ENCODE measurements at places on chromosomes 6 and 20.

GRCh38 chr6:23732521-23732920 is 393.5 kb upstream of the NRSN1 start:
- no peak for DNase-seq

DNA sequence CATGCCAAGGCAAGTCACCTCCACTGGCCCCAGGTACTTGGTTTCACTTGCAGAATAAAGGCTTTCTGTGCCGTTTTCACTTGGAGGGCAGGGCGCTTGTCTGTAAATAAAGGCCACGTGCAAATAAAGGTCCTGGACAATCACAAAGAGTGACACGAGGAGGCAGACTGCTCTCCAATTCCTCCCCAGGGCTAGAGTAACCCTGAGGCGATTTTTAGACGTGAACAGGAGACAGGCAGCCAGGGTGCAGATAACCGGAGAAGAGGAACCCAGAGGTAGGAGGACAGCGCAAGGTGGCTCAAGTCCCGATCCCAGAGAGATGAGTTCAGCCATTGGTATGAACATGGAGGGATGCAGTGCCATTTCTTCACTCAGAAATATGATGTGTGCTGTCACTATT is 327.4 kb downstream of the KIF16B start:
- no peak for DNase-seq

DNA sequence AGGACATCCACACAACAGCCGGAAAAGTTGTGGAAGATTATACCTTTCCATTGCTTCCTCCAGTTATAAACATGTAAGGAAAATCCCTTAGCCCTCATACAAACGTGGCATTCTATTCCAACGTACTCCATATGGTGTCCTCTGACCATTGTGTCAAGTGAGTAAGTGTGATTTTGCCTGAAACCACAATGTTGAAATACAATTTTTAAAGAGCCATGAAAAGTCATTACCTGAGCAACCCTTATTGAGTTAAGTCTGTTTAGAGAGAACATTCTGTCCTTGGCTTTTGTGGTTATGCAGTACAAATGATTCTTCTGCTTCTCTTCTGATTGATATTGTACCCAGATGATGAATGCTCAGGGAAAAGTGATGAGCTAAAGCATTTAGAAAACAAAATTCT is 530.1 kb downstream of the HAO1 start:
- no peak for DNase-seq

GRCh38 chr20:15835811-15836210 is 737.4 kb downstream of the KIF16B start:
- no peak for DNase-seq

- no peak for DNase-seq
Measured at GRCh38 chr6:136859430-136859829, 37.0 kb downstream of the PEX7 start.

DNA sequence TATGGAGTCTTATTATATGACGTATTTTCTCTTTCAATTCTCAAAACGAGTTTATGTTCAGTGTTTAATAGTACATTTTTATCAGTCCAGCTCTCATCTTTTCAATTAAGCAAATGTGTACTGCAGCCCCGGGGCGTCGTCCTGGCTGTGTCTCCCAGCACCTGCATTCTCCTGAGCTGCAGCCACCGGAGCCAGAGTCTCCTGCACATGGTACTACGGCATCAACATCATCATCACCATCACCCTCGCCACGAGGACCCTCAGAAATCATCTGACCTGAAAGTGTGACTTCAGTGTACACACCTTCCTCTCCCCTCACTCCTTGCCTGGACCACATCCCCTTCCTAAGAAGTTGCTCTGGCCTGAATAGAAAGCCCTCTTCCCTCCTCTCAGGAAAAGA is 267.7 kb upstream of the ARID1B start:
- DNase-seq = no peak

- DNase-seq = no peak
Measured at GRCh38 chr6:125943528-125944433, 12.8 kb upstream of the HINT3 start.

Measured in stimulated activated effector memory CD8-positive, alpha-beta T cell treated with anti-CD3 and anti-CD28 coated beads, Interleukin-12 subunit alpha, Interleukin-12 subunit beta, amount 100 ng/mL, for 72 hours (primary cell).